ENCODE measurements at places on chromosomes 5 and 9.

GRCh38 chr9:131635892-131636291 is 90.6 kb downstream of the PRRT1B start:
- no peak for DNase-seq

DNA sequence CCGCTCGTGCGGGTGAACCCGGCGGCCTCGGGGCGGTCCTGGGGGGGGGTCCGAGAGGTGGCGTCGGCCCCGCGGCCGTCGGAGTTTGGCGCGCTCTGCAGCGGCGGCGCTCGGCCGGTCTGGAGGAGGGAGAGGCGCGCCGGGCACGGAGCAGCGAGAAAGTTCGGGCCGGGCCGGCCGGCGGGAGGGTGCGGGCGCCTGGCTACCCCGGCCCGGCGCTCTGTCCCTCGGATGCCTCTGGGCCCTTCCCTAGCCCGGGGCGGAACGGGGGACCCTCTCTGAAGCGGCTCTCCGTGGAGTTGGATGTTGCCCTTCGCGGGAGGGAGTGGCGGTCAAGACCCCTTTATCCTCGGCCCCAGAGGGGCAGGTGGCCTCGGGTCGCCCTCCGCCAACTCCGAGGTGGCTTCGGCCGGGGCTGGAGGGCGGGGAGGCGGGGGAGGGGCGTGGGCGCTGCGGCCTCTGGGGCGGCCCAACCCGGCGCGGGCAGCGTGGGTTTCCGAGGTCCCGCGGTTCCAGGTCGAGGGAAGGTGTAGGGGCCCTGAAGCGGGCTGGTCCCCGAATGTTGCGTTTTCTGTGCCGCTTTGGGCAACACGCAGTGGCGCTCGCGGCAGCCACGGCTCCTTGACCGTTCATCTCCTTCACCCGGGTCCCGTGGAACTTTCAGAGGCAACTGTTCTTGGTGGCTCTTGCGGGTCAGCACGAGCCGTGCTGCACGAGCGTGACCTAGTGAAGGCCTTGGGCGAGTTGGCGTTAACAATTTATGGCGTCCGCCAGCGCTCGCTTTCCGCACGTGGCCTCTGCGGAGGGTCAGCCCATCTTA is 290.5 kb downstream of the DOCK8 start:
- peak; percentile 4 for DNase-seq

DNA sequence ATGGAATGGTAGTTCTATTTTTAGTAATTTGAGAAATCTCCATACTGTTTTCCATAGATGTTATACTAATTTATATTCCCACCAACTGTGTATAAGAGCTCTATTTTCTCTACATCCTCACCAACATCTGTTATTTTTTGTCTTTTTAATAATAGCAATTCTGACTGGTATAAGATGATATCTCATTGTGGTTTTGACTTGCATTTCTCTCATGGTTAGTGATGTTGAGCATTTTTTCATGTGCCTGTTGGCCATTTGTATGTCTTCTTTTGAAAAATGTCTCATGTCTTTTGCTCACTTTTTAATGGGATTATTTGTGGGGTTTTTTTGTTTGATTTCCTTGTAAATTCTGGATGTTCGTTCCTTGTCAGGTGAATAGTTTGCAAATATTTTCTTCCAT is 154.4 kb downstream of the ZSWIM6 start:
- DNase-seq, result no peak

- no peak for DNase-seq
These were observed 741.3 kb downstream of the TLE1 start for GRCh38 chr9:80948066-80948465.

- DNase-seq, result peak; percentile 10
These were observed at the start of gene BASP1 for GRCh38 chr5:17217493-17218352. BASP1 (plus strand) TSS chr5:17217631; CDS start chr5:17275217, 57,586 bp downstream.

DNA sequence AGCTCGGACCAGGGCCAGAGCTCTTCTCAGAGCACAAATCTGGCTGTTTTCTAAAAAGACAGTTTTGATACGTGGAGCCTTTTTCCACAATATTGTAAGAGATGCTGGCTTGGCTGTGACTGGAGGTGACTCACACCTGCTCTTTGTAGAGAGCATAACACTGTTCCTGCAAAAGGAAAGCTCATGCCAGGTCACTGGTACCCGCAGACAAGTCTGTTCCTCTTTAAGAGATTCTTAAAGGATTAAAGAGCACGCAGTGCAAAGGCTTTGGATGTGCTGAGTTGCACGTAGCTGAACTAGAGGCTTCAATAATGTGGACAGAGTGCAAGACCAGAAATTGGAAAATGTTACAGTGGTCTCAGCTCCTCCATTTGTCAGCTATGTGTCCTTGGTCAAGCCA is 19.0 kb downstream of the ACTL7B start:
- DNase-seq, result no peak

- no peak for DNase-seq
These were observed 104.1 kb downstream of the TLE1 start for GRCh38 chr9:81585191-81585763.

Measured in stimulated activated CD4-positive, alpha-beta T cell treated with anti-CD3 and anti-CD28 coated beads, Interleukin-1b, Interleukin-23, amount 100 ng/mL, for 48 hours (primary cell).